ENCODE measurements at places on chromosomes 1 and 21.

- no peak for DNase-seq
Measured at GRCh38 chr21:27333096-27333495, 366.2 kb upstream of the ADAMTS5 start.

- no peak for DNase-seq
Measured at GRCh38 chr1:22845398-22845935, 127.2 kb downstream of the LACTBL1 start.

DNA sequence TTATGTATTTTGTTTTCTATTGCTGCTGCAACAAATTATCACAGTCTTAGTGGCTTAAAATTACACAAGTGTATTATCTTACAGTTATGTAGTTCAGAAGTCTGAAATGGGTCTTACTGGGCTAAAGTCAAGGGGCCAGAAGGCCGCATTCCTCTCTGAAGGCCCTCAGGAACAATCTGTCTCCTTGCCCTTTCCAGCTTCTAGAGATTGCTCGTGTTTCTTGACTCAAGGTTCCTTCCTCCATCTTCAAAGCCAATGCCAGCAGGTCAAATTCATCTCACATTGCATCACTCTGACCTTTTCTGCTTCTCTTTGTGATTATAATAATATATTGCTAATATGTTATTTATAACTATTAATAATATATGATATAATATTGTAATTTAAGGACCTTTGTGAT lies 97.1 kb downstream of the DIRAS3 start:
- no peak for DNase-seq

DNA sequence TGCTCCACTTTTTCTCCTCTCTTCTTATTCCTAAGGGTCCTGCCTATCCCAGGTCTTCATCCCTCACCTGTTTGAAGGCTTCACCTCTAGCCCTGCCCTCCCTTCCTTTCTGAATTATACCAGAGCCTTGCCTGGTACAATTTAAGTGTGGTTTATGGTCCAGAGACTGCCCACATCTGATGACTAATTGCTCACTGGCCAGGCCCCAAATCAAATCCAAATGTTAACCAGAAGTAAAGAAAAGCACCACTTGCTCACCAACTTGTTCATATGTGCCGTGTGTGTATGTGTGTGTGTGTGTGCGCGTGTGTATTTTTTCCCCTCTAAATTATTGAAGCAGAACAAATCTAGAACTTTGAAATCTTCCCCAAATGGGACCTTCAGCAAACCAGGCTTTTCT lies 26.4 kb downstream of the MYOM3 start:
- no peak for DNase-seq

GRCh38 chr1:28113242-28113572 lies 24.8 kb upstream of the EYA3 start:
- DNase-seq: peak; percentile 59

DNA sequence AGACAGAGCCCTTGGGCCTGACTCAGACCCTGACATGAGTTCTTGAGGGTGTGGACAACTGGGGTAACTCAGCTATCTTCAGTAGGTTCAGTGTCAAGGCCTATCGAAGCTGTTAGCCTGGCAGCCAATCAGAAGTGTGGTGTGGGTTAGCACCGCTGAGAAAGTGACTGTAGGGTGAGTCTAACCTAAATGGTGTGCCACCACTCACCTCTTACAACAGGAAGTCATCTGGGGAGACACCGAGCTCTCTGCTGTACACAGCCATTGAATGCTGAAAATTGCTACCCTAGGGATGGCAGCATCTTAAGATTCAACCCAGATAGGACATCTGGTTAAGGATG lies 44.6 kb downstream of the RASSF5 start:
- no peak for DNase-seq

GRCh38 chr21:46540087-46540710 lies 64.7 kb downstream of the S100B start:
- DNase-seq: no peak

DNA sequence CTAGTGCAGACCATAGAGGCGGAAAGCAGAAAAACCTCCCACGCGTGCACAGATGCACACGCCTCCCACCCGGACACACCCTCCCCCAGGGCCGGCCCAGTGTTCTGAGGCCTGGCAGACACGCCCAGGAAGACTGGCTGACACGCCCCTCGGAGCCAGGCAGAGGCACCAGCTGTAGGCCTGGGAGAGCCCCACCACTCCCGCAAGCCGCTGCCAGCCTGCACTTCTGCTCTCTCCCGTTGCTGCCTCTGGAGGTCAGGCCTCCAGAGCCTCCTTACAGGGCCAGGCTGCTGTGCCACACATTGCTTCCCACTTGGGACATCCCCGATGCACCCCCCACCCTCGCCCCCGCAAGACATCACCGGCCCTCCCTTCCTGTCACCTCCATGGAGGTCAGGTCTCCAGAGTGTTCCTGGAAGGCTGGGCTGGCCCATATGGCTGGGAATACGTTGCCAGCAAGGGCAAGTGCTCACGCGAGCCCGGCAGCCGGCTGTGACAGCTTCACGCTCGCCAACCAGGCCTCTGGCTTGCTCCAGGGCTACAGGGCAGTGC lies 40.4 kb downstream of the CASZ1 start:
- peak; percentile 46 for DNase-seq

DNA sequence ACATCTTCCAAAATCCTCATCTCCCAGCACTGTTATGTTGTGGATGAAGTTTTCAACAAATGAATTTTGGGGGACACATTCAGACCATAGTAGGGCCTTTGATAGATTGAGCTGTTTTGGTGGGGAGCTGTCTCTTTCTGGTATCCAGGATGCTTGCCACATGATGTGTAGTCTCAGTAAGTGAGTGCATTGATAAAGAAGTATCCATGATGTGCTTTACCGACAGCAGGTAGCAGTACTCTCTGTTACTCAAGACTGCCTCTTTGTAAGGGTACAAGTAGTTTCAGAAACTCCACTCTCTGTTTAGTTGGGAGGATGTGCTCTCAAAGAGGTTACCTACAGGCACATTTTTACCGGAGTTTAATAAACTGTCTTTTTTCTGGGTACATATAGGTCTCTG lies 26.5 kb downstream of the DYRK1A start:
- no peak for DNase-seq

GRCh38 chr1:206111271-206111927 lies 5.8 kb downstream of the AVPR1B start:
- no peak for DNase-seq

DNA sequence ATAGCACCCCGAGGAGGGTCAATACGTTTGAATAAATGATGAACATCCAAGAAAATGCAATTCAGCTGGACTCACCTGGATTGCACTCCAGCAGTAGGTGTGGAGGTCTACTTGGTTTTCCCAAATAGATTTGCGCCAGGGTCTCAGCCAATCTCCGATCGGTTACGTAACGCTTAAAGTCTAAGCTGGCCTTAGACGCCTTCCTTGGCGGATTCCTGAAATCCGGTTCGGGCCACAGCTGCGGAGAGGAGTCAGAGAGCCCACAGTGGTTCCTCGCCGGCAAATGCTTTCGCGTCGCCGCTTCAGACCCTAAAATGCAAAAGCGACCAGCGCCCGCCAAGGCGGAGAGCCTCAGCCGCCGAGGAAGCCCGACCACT lies 322 bp downstream of the TFB2M start:
- DNase-seq: peak; percentile 82

- DNase-seq: no peak
Measured at GRCh38 chr1:230151924-230152468, 85.0 kb downstream of the GALNT2 start.

DNA sequence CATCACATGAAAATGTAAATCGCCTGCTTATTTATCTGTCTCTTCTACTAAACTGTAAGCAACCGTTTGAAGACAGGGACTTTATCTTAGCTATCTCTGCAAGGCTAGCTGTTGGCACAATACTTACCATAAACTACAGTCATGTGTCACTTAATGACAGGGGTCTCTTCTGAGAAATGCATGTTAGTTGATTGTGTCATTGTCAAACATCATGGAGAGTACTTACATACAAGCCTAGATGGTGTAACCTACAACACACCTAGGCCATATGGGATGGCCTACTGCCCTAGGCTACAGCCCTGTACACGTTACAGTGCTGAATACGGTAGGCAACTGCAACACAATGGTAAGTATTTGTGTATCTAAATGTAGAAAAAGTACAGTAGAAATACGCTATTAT lies 267.9 kb downstream of the SDCCAG8 start:
- no peak for DNase-seq
